ENCODE measurements at places on chromosomes 7 and 10.

GRCh38 chr7:65746398-65746669, 126.5 kb upstream of the VKORC1L1 start:
- DNase-seq: no peak

DNA sequence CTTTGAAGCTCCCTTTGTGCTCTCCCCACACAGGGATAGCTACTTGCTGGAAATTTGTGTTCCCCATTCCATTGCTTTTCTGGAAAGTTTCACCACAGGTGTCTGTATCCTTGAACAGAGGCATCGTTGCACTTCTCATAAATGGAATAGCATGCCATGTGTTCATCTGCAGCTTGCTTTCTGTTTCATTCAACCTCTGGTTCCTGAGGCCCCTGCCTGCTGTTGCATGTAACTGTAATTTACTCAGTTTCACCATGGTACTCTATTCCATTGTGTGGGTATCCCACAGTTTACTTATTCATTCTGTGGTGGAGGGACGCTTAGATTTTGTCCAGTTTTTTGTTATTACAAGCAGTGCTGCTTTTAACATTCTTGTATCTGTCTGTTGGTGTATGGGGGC, 32.0 kb downstream of the EEPD1 start:
- DNase-seq: no peak

GRCh38 chr7:46900312-46901263, 681.3 kb downstream of the TNS3 start:
- DNase-seq: no peak

DNA sequence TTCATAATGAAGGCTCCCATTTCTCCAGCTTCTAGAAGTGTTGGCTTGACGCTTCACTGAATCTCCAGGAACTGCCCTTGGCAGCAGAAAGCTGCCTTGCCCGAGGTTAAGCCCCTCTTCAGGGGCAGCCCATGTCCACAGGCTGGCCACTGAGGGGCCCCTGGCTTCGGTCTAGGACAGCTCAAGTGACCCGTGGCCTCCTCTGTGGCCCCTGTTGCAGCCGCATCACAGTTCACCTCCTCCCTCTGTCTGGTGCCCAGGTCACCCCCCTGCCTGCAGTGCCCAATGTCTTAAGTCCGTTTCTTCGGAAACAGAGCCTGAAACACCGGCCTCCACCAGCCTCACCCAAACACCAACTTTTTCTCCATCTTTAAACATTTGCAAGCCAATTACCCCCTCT, 279.2 kb upstream of the MKI67 start:
- no peak for DNase-seq

GRCh38 chr10:50674469-50675254, 50.9 kb upstream of the SGMS1 start:
- no peak for DNase-seq

DNA sequence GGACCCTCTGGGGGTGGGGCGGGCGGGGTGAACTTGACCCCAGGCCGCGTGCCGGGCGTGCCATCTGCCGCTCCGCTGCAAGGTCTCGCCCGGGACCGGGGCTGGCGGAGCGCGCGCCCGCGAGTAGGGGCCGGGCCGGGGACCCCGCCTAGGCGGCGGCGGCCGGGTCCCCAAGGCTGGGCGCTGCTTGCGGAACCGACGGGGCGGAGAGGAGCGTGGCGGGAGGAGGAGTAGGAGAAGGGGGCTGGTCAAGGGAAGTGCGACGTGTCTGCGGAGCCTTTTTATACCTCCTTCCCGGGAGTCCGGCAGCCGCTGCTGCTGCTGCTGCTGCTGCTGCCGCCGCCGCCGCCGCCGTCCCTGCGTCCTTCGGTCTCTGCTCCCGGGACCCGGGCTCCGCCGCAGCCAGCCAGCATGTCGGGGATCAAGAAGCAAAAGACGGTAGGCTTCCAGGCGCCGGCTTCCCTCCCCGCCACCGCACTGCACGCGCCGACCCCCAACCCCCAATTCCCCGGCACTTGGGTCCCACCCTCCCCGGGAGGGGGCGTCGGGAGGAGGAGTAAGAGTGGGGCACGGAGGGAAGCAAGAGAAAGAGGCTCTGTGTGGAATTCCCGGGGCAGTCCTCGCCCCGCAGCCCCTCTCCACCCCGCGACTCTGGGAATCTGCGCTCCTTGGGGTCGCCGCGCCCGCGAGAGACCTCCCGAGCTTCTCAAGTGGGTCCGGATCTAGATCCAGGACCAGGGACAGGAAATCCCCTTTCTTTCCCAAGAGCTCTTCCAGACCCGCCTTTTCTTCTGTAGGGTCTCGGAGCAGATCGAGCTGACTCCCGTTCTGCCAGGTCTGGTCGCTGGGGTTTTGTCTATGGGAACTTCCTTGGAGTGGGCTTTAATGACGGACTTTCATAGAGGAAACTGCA, at the start of gene PAPSS2:
Gene PAPSS2 (plus strand): TSS at position 308 of the 913 bp plus-strand sequence. CDS start 104 bp downstream, at position 412.
- no peak for DNase-seq

DNA sequence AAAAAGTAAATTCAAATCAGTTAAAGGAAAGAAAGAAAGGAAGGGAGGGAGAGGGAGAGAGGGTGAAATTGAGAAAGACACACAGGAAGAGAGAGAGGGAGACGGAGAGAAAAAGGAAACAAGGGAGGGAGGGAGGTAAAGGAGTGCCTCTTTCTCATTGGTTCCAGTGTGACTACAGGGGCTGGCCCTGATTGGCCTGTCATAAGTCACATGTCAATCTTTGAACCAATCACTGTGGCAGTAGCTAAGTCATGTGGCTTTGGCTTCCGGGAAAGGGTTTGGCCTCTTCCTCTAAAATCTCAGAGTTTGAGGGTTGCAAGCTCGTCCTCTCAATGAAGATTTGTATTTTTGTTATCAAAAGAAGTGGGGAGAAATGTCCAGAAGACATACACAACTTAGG, 150.2 kb downstream of the RAB11FIP2 start:
- DNase-seq: no peak

DNA sequence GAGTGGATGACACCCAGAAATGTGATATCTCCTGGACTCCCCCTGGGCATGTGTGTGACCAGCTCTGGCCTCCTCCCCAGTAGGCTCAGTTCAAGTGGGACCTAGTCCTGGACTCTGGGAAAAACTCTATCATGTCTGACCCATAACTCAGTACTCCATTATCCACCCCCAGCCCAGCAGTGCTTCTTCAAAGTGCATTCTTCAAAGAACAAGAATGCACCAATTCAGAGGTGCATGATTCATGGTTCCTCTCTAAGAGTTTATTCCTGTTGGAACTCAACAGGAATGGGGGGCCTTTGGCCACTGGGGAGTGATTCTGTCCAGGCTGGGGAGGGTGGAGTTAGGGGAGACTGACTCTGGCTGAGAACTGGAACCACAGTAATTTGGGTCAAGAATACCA, 173.6 kb upstream of the CXCL12 start:
- DNase-seq: no peak

DNA sequence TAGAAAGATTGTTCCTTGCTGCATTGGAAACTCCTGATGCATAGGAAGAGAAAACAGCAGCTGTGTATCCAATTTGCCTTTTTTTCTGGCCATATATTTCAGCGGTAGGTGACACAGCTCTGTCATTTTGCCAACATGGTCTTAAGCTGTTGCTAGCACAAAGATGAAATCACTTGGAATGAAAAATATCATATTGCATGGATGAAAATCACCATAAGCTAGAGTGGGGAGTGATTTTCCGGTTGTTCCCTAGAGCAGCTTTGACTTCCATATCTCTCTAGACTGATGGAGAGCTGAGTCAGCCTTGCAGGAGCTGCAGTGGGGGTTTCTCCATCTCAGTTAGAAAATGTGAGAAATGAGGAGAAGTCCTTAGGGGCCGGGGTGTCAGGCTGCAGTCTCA, 38.3 kb upstream of the BTBD16 start:
- no peak for DNase-seq

DNA sequence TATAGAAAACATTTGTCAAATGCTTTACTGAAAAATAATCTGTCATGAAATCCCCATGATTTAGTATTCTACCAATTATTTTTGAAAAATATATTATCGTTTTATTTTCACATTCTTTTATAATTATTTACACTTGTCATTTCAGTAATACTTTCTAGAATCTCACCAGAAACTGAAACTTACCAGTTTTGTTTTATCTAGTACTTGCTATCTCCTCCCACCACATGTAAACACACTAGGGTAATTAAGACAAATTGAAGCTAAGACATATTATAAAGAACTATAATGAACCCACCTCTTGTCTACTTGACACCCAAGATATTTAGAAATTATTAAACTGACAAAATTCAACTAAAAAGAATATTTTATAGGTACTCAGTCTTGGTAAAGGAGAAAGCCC, 51.5 kb upstream of the GRM3 start:
- DNase-seq: no peak

- DNase-seq: no peak
Observed at GRCh38 chr10:66747451-66747850, 178.4 kb upstream of the LRRTM3 start.

- DNase-seq: no peak
Observed at GRCh38 chr10:22719406-22720042, 5.1 kb upstream of the PIP4K2A start.

GRCh38 chr7:31098642-31099360, 46.7 kb downstream of the ADCYAP1R1 start:
- no peak for DNase-seq

- peak; percentile 16 for DNase-seq
Observed at GRCh38 chr7:128031901-128032604, 816 bp upstream of the LRRC4 start.

DNA sequence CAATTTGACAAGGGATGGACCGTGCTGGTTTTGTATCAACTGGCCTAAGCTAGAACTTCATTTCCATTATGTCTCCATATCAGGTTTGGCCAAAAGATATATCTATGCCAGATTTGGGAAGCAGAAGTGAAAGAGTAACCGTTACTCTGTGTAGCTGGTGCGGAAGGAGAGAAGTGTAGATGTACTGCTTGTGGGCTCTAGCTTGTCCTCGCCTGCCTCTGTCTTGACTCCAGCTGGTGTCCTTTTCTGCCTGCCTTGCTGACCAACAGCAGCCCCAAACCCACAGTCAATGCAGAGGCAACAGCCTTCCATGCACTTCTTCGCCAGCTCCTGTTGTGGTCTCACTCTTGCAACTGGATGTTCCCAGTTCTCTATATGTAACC, 128.5 kb downstream of the KIF20B start:
- DNase-seq: no peak

- DNase-seq: no peak
Observed at GRCh38 chr7:157856873-157857577, 520.2 kb downstream of the DNAJB6 start.

GRCh38 chr7:42096681-42097561, 140.1 kb downstream of the GLI3 start:
- no peak for DNase-seq

DNA sequence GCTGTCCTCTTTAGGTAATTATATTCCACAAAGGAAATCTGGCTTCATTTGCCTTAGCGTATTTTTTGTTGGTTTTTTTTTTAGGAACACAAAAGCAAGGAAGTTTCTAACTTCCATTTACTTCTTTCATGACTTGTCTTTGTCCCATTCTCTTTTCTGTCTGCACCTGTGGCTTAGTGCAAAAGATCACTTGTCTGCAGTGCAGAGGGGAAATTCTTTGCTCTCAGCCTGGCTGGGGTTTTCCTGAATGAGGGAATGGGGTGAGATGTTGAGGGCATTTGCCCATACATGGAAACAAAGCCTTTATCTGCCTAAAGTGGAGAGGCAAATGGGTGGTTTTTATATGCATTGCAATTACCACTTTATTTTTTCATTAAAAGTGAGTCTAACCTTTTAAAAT, 361.1 kb upstream of the IGFBP3 start:
- no peak for DNase-seq

DNA sequence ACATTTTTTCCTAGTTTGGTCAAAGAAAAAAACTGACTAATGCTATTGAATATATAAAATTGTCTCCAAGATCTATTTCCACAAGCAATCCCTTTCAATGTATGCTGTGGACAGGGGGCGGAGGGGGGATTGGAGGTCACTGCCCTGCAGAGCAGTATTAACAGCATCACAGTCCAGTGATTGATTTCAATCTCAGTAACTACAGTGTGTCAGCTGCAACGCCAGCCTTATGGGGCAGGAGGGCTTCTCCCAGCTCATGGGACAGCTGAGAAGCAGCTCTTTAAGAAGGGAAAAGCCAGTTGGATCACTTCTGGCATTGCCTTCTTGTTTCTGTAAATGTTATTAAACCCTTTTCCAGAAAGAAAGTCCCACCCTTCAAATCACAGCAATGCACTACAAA, 65.0 kb downstream of the RAPGEF5 start:
- DNase-seq: no peak

- DNase-seq: peak; percentile 48
Observed at GRCh38 chr10:1939016-1939415, 201.7 kb upstream of the ADARB2 start.

GRCh38 chr7:159126311-159127260, 18.1 kb downstream of the VIPR2 start:
- DNase-seq: no peak

DNA sequence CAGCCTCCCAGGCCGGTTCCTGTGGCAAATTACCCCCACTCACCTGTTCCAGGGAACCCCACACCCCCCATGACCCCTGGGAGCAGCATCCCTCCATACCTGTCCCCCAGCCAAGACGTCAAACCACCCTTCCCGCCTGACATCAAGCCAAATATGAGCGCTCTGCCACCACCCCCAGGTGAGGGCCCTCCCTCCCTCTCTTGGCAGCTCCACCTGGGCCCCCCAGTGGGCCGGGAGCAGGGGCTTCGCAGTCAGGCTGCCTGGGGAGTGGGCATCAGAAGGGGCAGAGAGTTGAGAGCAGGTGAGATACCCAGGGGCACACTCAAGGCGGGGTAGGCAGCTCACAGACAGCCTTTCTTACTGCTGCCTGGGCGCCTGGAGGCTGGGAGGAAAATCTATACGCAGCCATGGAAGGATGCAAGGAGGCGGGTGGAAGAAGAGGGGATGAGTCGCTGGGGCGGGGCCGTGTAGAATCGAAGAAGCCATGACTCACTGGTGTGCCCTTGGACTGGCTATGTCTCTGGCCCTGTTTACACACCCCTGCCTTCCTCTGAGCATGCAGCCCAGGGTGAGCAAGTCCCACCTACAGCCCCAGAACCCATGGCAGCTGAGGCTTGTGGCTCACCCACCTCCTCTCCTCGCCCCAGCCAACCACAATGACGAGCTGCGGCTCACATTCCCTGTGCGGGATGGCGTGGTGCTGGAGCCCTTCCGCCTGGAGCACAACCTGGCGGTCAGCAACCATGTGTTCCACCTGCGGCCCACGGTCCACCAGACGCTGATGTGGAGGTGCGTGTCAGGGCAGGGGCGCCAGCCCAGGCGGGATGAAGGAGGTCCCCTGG, 48.6 kb upstream of the PPIF start:
- DNase-seq: no peak

DNA sequence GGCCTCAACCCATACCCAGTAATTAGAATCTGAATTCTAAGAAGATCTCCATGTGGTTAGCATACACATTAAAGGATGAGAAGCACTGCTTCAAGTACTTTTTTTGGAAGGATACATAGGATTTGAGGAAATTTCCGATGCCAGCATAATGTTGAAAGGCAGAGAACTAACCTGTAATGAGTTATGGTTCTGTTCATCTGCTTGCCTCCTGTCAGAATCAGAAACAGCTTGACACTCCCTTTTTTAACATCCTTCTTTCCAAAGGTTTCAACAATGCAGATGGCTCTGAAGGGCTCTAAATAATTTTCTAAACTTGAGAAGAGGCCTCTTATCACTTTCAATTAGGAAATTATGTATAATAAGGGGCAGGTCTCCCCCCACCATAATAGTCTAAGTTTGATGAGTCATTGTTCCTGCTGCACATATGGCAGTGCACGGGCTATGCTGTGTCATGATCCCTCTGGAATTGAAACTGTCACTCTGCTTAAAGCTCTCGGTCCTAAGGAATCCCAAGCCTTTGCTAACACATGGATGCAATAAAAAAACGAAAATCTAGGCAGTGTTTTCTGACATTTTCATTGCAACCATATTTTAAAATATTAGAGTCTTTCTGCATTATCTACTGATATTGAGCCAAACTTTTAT, 291.2 kb upstream of the FZD1 start:
- DNase-seq: no peak

- DNase-seq: no peak
Observed at GRCh38 chr10:94626476-94626875, 57.1 kb upstream of the CYP2C18 start.
